Memory B cell (primary cell): ENCODE measurements at places on chromosomes 1 and 21.

DNA sequence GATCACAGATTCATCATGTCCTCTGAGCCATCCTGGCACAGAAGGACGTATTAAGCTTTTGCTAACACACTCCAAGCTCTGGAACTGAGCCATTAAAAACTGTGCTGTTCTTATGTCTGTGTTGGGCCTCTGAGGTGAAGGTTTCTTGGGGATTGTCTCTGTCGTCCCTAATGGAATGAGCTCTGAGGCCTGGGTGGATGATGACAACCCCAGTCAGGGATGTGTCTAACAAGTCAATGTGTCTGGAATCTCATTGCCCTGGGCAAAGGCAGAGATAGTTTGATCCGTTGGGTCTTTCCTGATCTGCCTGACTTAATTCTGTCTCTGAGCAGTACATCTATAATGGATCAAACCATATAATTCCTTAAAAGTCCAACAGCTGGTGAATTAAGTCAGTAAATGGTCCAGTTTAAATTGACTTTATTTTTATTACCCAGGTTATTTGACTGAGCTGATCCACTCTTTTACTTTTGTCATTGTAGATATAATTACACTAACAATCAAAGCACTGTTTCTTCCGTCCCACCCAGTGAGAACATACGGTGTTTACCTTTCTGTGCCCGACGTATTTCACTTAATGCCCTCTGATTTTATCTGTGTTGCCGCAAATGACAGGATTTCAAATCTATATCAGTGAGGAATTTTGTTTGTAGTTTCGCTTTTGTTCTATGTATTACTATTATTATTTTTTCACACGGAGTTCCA, 38.8 kb upstream of the OR2B11 start:
- DNase-seq = no peak

DNA sequence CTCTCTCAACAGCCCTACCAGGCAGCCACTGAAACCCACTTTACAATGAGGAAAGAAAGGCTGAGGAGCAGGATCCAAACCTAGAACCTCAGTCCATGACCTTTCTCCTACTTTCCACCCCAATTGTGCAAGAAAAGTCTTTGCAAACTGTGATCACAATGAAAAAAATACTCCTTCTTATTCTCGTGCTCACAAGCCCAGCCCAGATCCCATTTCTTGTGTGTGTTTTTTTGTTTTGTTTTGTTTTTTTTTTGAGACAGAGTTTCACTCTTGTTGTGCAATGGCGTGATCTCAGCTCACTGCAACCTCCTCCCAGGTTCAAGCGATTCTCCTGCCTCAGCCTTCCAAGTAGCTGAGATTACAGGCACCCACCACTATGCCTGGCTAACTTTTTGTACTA, 97.7 kb downstream of the CRYAA start:
- no peak for DNase-seq

DNA sequence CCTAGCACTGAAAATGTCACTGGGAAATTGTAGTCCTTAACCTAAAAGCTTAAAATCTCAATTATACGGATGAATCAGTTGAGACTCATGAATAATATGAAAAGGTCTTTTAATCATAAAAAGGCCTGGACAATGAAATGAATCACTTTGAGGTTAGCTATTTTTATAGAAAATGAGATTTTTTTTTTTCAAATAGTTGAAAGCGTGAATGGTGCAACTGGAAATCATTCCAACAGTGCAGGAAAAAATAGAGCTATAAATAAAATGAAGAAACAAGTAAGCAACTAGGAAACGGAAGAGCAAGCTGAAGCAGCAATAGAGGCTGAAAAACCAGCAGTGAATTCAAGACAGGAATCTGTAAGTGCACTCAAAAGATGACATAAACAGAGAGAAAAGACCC, 142.9 kb downstream of the BACH1 start:
- DNase-seq = no peak

DNA sequence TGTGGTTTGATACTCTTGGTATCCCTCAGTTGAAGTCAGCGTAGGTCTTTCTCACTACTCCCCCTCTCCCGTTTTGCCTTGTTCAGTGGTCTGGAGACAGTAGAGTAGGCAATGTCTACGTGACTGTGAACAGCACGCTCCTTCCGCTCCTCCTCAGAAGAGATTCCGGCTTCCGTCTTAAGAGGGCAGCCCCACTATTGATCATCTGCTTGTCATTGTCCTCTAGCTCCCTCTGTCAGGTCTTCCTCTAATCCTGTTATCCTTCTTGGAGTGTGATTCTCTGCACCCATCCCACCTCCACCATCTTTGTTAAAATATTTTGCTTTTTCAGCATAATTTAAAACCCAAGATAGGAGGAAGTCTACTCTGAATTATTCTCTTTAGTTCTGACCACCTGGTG, 129.9 kb upstream of the KCNK2 start:
- no peak for DNase-seq

DNA sequence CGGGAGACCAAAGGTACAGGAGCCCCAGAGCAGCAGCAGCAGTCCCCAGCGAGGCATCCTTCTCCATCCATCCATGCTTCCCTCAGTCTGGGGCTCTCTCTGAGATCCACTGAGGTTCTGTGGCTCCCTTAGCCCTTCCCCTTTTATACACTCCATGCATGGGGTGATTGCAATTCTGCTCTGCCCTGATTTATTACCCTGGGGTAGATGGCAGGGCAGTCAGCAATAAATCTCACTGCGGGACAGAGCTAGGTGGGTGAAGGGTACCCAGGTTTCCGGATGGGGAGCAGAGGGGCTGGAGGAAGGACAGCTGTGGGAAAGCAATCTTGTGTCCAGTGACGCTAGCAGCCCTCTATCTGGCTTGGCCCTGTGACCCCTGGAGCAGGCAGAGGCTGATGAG, at the start of gene REN:
TSS of gene REN (minus strand) at position 119 of the 400 bp plus-strand sequence. CDS start at position 75, 44 bp downstream.
- no peak for DNase-seq
